ENCODE measurements at places on chromosomes 12 and 14. TPM values are rescaled to one million over a fixed set of nuclear protein-coding genes. Genes with fewer than 3 reads are reported as not detected.

- no peak for DNase-seq
Observed at GRCh38 chr12:47249082-47249481, 169.3 kb upstream of the AMIGO2 start.

DNA sequence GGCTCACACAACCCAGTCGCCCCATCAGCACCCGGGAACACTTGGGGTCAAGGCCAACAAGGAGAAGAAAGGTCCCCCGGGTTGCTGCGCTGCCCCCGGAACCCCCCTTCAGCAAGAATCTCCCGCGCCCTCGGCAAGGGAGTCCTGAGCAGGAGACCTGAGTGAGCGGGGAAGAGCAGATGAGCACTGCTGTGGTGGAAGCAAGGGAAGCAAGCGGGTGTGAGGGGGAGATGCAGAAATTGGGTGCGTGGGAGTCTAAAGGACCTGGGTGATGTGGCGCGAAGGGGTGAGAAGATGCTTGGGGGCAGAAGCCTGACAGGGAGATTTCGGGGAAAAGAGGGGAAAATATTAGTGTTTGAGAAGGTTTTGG lies 105.5 kb upstream of the PRB2 start:
- no peak for DNase-seq

- no peak for DNase-seq
Observed at GRCh38 chr14:103141117-103141796, 18.0 kb downstream of the TNFAIP2 start.

DNA sequence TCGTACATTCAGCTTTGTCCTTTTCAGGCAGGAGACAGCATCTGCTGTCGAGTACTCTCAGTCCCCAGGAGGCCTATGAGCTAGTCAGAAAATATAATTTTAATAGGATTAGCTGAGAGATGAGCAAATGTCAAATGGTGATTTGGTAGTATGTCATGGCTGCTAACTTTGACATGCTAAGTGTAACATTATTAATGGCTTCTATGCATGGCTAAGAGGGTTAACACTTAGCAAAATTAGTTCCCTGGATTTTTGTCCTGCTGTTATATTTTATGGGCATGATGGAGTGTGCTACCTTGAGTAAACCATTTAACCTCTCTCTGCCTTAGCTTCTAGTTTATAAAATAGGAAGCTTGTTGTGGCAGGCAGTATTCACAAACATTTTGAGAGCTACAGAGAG lies 2.9 kb upstream of the PCNX1 start:
- DNase-seq, result no peak

- DNase-seq, result no peak
Observed at GRCh38 chr12:89373763-89374572, 21.7 kb upstream of the DUSP6 start.

- DNase-seq, result no peak
Observed at GRCh38 chr12:101566318-101566717, 28.5 kb upstream of the MYBPC1 start.

DNA sequence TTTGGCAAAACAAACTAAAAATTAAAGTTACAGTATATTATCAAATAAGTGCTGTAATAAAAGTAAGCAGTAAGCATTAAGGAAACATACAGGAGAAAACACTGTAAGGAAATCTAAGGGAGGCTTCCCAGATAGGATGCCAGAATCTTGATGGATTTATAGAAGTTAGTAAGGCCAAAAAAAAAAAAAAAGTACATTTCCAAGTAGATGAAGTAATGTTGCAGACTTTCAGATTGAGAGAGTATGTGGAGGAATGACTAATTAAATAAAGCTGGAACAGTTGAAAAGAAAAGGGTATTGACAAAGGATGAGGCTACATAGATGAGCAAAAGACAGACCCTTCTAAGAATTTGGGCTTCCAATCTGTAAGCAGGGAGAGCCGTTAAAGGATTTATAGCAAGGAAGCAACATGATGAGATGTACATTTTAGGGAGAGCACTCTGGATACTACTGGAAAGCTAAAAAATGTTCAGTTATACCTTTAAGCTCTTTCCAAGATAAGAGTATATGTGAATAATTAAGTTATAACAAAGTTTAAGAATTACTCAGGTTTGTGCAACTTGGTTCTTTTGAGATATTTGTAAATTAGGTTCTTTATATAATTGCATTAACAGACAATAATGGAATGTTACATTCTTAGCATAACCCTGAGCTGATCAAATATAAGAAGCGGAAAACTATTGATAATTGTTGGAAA lies 87.5 kb upstream of the MON2 start:
- DNase-seq, result no peak

The KRT2 gene
- total RNA-seq, result not detected

The CFAP54 gene
- 1.3 TPM for total RNA-seq

The TMEM179 gene
- not detected for total RNA-seq

The EFS gene
- not detected for total RNA-seq

The KRT3 gene
- not detected for total RNA-seq

The STAB2 gene
- not detected for total RNA-seq

The RD3L gene
- not detected for total RNA-seq

The PTPRO gene
- total RNA-seq, result 4.5 TPM

All from T-helper 17 cell (primary cell).